ENCODE measurements at places on chromosomes 6 and 20. TPM values are rescaled to one million over a fixed set of nuclear protein-coding genes. Genes with fewer than 3 reads are reported as not detected.
A peak's percentile ranks its signal among the peaks of the same experiment; 100 is the strongest.

GRCh38 chr20:36018208-36018988, 50.0 kb downstream of the CNBD2 start:
- DNase-seq: no peak

SEC23B gene
- 65.2 TPM for total RNA-seq

GHRH gene
- total RNA-seq: not detected

TRIM10 gene
- total RNA-seq: not detected

GRCh38 chr20:23745247-23745646, 5.5 kb downstream of the CST1 start:
- no peak for DNase-seq

- DNase-seq: no peak
Observed at GRCh38 chr6:56852260-56853010, 102.5 kb upstream of the BEND6 start.

GRCh38 chr6:81003156-81003555, 749.3 kb downstream of the TENT5A start:
- no peak for DNase-seq

ZBTB2 gene
- total RNA-seq: 10.4 TPM

DNA sequence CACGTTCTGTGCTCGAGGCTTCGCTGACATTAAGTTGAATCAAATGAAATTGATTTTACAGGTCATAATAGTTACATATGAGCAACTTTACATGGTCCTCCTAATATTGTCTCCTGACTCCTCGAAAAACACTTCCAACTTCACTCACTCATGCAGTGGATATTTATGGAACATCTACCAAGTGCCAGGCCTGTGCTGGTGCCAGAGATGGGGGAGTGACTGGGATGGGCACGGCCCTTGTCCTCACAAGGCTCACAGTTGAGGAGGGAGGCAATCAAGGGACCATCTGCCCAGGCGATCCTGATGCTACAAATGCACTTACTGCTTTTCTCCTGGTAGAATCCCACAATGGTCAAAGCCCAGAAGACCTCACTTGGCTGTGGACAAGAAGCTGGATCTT, 426.4 kb downstream of the PREX1 start:
- no peak for DNase-seq

RREB1 gene
- total RNA-seq: 7.7 TPM

- peak; percentile 61 for DNase-seq
Observed at GRCh38 chr6:110944681-110945151, 13.8 kb upstream of the GTF3C6 start.

DNA sequence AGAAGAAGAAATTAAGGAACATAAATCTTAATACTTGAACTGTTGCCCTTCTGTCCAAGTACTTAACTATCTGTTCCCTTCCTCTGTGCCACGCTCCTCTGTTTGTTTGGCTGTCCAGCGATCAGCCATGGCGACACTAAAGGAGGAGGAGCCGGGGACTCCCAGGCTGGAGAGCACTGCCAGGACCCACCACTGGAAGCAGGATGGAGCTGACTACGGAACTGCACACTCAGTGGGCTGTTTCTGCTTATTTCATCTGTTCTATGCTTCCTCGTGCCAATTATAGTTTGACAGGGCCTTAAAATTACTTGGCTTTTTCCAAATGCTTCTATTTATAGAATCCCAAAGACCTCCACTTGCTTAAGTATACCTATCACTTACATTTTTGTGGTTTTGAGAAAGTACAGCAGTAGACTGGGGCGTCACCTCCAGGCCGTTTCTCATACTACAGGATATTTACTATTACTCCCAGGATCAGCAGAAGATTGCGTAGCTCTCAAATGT, 17.1 kb downstream of the IRF4 start:
- no peak for DNase-seq

DNA sequence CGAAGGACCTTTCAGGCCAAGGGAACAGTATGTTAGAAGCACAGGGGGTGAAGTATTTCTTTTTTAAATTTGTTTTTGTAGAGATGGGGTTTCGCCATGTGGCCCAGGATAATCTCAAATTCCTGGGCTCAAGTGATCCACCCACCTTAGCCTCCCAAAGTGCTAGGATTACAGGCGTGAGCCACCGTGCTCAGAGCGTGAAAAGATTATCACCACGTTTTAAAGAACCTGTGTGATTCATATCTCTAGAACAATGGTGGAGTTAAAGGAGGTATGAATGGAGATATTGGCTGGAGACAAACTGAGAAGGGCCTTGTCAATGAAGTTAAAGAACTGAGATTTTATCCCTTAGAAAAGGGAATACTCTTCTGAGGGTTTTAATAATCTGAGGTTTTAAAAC, 9.7 kb downstream of the ASF1A start:
- DNase-seq: no peak

- no peak for DNase-seq
Observed at GRCh38 chr6:138219398-138219797, 1.1 kb upstream of the PBOV1 start.

All from dorsolateral prefrontal cortex (tissue), 122 donors.